Fibroblast of skin of right biceps (primary cell): ENCODE measurements at places on chromosomes 5 and 9.

DNA sequence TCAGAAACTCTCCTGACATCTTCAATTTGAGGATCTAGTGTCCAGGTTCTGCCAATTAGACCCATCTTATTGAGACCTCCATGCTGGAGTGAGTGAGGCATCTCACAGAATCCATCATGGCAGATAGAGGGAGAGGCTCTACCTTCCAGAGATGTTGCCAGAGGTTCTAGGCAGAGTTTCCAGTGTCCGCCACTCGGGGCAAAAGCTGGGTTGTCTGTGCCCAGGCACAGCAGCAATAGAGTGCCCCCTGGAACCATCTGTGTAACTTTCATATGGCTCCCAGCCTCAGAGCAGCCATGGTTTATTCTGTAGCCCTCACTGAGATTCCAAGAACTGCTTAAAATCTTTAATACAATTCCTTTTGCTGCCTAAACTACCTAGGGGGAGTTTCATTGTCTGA is 16.6 kb upstream of the CCDC112 start:
- no peak for DNase-seq

DNA sequence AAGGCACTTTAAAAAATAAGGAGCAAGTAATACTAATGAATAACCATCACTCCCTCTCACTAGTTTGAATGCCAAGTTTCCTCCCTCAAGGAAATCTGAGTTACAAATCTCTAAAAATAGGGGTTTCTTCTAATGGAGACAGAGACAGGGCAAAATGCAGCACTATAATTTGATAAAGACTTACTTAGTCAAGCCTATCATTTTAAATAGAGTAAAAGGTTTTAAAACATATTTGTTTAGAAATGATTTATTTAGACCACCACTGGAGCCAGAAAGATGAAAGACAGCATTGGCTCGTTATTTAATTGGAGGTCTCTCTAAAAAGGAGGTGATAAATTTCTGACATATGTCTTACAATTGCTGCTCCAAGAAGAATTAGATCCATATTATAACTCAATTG is 228.7 kb downstream of the TLE1 start:
- no peak for DNase-seq

DNA sequence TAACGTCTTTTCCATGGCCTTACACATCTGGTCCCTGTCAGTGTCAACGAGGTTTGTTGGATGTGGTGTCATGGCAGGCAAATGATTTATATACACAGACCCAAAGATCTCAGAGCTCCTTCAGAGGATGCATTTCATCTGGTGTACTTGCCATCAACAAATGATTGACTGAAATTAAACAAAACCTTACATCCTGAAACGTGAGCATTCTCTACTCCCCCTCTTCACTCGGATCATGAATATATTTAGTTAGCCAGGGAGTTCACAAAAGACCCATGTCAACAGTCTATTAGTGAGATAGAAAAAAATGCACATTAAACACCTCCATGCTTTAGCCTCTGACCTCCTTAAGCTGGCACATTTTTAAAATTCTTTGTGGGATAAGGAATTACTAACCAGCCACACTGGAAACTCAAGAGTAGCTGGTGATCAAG is 215.6 kb downstream of the EFNA5 start:
- peak; percentile 57 for DNase-seq

DNA sequence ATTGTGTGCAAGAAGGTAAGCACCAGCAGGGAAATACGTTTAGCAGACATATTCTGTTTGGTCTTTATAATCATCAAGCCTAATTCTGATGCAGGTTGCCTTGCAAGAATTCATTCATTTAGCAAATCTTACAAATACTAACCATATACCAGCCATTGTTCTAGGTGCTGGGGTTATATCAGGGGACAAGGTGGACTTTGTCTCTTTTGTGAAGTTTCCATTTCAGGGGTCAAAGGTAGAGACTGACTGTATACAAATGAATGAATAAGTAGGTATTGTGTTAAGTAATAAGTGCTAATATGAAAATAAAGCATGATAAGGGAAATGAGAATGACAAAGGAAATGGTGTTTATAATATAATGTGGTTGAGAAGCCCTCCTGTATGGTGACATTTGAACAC is 64.0 kb downstream of the LNPEP start:
- no peak for DNase-seq

GRCh38 chr5:168468836-168469235 is 17.4 kb upstream of the RARS1 start:
- peak; percentile 87 for DNase-seq

DNA sequence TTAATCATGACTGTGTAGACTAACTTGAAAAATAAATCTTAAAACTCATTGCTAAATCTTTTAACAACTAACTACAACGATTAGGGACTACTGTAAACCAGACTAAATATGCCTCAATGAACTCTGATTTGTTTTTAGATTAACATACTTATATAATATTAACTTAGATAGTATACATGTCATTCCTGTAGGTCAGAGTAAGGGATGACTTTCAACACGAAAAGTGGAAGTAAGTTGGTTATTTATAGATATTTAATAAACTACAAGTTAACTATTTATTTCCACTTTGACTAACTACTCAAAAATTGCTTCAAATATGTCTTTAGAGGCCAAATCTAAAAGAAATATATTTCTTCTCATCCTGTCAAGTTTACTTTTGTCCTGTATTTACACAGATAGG is 795.6 kb downstream of the PTPRD start:
- DNase-seq = no peak
